ENCODE measurements at places on chromosomes 5 and 9.

DNA sequence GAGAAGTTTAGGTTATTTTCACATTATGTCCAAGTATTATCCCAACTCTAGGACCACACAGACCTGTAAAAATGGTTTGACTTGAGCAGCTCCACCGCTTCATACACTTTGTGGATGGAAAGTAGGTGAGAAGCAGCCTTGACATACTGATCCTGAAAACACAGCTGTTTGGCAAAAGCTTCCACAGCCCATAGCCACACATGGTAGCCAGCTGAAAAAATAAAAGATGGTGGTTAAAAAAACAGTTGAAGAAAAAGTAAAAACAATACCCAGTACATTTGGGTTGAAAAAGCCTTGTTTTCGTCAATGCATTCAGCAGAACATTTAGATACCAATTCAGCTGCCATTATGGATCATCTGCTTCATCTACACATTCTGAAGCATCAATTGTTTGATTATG is 36.7 kb downstream of the GEMIN5 start:
- no peak for DNase-seq

DNA sequence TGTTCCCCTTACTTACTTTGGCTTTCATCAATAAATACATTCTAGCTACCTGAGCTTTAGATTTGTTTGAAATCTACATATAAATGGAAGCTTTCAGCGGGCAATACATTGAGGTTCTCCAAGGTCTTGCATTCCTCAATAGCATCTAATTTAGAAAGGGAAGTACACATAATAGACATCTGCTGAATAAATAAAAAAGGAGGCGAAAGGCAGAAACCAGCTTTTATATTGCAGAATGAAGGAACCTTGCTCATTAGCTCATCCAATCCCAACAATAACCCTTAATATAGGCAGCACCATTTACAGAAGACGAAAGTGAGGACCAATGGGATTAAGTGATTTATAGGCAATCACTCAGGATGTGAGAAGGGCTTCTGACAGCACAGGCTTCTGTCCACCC is 147.5 kb downstream of the MPDZ start:
- no peak for DNase-seq

DNA sequence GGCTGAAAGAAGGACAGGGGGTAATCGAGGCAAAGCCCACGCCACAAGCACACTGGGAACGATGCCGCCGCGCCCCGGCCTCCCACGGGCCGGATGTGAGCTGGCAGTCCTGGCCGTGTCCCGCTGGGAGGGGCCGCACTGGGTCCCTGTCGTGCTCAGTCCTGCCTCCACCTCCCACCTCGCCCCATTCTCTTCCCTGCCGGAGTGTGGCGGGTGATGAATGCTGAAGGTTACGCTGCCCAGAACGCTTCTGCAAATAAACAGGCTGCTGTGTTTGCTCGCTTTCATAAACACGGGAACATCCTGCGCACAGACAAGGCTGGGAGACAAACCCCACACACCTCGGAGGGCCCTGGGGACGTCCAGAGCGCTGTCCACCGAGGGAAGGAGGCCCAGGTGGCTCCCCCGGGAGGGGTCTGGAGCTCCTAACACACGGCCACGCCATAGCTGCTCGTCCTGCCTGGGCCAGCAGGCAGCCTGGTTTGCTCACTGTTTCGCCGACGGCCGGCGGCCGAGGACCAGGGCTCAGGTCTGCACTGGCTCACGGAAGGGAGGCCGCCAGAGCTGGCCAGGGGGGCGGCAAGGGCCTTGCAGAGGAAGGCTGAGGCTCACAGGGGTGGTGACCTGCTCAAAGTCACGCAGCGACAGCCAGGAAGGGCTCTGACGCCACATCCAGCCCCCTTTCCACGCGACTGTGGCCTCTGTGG is 2.3 kb downstream of the DNLZ start:
- DNase-seq, result peak; percentile 46

GRCh38 chr5:61030163-61030482 is 85.1 kb downstream of the NDUFAF2 start:
- DNase-seq, result peak; percentile 70

- DNase-seq, result no peak
These were observed 807.4 kb downstream of the TLE1 start for GRCh38 chr9:80881940-80882339.

DNA sequence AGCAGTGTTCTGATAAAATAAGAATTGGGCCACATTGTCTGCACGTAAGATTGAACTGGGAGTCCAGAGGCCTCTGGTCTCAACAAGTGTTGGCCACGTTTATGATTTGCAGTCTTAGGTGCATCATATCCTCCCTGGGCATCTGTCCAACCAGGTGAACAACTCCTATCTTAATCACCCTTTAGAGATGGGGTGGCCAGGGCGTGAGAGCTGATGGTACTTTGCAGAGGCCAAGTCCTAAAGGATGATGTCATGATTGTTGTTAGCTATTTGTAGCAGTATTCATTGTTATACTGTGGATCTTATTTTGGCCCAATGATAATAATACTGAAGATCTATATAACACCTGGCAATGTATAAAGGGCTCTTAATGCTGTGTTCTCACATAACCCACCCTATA is 73.2 kb upstream of the RARS1 start:
- DNase-seq, result no peak

DNA sequence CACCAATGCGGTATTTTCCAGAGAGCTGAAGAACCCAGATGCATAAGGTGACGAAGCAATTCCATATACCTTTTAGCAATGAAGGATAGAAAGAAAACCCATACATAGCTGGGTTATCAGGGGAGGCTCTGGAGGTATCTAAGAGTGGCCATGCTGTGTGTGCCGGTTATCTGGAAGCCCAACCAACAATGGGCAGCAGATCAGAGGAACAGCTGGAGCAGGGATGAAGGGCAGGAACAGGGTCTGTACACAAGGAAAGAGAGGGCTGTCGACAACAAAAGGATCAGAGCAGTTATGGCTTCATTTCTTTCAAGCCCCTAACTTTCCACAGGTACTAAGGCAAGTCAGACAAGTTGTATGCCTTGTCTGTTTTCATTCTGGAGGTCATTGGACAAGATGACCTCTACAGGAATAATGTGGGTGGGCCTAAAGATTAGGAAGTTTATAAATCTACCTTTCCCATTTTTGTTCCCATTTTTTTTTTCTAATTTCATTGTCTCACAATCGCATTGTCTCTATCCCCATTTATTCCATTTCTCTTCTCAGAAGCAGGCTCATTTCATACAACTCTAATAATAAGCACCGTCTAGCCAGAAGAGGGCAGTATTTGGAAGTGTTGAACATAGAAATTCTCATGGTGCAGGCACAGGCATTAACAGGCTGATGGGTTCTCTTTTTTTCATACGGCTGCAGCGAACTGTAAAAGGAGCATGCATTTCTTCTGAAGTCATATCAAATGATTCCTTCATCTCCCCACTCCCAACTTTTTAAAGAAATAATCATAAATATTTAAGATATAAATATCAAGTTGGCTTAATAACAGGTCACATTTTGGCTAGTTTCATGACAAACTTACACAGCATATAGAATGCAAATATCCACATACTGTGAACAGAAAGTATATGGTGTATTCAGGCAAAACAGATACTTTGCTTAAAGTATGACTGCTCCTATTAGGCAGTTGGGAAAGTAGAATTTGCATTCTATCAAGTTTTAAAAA is 63.5 kb downstream of the ZNF474 start:
- DNase-seq, result peak; percentile 71

- no peak for DNase-seq
These were observed 997.1 kb upstream of the ARRDC3 start for GRCh38 chr5:92380069-92380770.

GRCh38 chr5:21791304-21791703 is 1061.8 kb downstream of the CDH12 start:
- no peak for DNase-seq

DNA sequence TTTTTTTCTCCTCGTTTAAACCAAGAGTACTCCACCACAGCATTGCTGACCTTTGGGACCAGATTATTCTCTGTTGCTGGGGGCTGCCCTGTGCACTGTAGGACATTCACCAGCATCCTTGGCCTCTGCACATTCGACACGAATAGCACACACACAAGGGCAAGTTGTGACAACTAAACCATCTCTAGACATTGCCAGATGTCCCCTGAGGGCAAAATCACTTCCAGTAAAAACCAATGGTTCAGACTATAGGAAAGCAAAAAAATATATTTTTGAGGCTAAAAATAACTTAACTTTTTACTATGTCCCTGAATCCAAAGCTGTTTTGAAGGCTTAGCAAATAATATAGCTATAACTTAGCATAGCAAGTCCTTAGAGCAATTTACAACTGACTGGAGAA is 65.9 kb downstream of the SEMA5A start:
- peak; percentile 46 for DNase-seq

GRCh38 chr5:108334225-108334624 is 47.7 kb downstream of the FBXL17 start:
- DNase-seq, result no peak

GRCh38 chr5:155189981-155190380 is 176.4 kb downstream of the KIF4B start:
- no peak for DNase-seq

DNA sequence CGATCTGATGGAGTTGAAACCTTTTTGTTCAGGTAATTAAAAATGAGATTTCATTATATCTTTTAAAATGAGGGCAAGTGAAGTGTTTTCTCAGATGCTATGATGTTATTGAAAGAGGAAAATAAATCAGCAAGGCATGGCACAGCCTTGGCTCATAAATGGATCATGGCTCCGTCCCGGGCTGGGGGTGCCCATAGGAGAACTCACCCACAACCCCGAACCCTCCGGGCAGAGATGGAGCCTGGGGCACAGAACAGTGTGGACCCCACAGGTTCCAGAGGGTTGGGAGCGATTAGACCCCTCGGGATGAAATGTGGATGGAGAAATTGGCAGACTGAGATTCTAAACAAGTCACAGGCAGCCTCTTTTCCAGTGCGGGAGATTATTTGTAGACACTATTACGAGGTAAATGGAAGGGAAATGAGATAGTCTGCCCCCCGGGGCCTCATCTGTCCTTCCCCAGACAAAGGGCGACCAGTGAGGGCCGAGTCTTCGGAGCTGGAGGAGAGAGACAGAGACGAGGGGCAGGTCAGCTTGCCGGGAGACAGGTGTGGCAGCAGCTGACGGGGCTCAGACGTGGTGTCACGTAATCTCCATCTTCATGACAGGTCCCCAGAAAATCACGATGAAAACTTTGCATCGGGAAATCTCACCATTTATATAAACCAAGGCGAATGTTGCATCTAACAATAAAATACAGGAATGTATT is 33.7 kb downstream of the NDUFS6 start:
- no peak for DNase-seq

- no peak for DNase-seq
These were observed 2167.7 kb upstream of the WWC1 start for GRCh38 chr5:166123717-166124116.

DNA sequence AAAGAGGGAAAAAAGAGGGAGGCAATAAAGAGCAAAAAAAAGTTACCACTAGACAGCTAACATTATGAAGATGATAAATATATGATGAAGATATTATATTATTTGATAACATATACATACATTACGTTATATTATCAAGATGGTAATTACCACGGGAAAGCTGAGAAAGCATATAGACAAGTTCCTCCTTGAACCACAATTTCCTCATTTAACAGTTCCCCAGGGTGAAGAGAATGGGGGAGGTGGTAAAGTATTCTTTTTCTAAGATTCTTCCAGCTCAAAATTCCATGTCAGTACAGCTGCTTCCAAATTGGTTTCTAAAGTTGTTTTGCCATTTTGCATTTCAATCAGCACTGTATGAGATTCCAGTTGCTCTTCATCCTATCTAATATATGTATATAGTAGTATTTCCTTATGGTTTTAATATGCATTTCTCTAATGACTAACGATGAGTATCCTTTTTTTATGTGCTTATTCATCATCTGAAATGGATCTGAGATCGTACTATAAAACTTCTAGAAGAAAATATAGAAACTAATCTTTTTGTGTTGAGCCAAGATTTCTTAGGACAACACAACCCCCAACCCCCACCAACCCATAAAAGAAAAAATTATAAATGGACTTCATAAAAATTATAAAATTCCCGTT is 49.5 kb upstream of the C9orf72 start:
- DNase-seq, result no peak

DNA sequence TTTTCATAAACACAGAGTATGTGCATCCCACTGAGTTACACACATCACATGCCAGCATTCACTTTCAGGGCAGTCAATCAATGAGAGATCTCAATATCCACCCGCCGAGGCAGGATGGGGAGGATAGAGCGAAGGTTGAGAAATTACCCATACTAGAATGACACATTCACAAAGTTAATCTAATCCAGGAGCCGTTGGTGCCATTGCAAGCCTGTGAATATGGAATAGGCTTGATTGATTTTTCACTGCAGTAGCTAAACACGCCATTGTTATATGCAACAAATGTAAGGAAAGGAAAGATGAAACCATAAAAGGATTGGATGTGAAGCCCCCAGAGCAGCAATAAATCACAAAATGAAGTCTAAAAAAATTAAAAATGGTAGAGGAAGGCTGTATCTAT is 167.9 kb upstream of the GPR151 start:
- DNase-seq, result no peak

DNA sequence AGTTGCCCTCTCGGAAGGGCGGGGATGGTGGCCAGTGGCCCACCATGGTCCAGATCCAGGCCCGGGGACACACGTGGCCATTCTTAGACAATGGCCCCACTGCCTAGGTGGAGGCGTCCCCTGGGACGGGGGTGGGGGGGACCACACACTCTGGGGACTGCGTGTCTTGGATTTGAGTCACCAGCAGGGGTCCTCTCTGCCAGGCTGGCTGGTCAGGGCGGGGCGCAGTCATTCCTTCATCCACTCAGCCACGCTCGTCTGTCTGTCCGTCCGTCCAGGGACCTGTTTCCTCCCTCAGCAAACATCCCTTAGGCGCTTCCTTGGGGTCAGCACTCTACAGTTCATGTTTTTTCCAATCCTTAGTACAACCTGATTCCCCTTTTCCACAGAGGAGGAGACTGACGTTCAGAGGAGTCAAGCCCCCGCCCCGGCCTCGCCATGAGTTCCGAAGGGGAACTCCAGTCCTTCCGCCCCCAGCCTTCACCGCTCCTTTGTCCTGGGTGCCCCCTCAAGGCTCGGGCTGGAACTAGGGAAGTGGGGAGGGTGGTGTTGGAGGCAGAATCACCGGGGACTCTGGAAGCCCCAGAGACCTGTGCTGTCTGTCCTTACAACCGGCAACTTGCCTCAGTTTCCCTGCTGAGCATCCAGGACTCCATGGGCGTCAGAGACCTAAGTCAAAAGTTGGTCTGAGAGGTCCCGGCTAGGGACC is 276.6 kb upstream of the MVB12B start:
- DNase-seq, result no peak

- no peak for DNase-seq
These were observed 99.5 kb downstream of the FBXW11 start for GRCh38 chr5:171906703-171907590.

- DNase-seq, result no peak
These were observed 4.5 kb downstream of the LRRTM2 start for GRCh38 chr5:138870611-138871010.

DNA sequence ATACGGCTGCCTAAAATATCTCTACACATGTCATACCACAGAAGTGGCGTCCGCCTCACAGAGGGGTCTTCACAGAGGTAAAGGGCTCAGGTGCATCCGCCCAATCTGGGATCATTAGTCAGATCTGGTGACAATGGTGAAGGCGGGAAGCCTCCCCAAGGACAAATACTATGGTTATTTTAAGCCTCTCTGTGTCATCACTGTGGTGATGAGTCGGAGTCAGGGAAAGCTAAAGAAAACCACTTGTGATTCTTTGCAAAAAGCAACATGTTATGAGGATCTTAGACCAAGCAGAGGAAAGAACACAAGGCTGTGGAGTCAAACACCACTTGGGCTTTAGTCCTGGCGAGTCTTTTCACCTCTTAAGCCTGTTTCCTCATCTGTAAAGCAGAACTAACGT is 190.4 kb downstream of the DRD1 start:
- peak; percentile 16 for DNase-seq

- no peak for DNase-seq
These were observed 213.7 kb downstream of the FSTL4 start for GRCh38 chr5:133398646-133399101.

GRCh38 chr5:6535594-6535993 is 86.9 kb downstream of the UBE2QL1 start:
- DNase-seq, result no peak

Data from EL (cell line).